ENCODE measurements at places on chromosomes 6 and 20.

GRCh38 chr6:10418862-10419748 lies 4.2 kb upstream of the TFAP2A start:
- DNase-seq: no peak

DNA sequence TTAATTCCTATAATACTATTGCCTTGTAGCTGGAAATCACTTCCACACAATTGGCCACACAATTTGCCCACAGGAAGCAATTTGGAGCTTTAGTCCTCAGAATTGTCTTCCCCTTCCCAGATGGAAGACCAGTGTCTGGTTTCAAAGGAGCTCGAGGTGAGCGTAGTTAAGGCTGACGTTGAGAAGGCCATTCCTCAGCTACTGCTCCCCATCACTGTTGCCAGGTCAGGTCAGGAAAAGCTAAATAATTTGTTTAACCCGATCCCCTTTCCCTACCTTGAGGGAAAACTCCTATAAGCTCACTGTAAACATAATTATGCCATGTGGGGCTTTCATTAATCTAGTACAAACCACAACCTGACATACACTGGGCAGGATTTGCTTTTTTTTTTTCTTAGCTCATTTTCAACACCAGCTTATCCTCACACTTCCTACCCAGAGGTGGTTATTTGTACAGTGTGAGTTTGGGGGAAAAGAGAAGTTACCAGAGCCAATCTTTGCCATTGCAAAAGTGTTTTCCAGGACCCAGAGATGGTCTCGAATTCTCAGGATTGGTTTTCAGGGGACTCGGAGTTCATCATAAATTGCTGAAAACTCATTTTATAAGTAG lies 242.7 kb downstream of the CLIC5 start:
- DNase-seq: no peak

- DNase-seq: no peak
Measured at GRCh38 chr6:31243508-31243907, 28.4 kb downstream of the HLA-C start.

DNA sequence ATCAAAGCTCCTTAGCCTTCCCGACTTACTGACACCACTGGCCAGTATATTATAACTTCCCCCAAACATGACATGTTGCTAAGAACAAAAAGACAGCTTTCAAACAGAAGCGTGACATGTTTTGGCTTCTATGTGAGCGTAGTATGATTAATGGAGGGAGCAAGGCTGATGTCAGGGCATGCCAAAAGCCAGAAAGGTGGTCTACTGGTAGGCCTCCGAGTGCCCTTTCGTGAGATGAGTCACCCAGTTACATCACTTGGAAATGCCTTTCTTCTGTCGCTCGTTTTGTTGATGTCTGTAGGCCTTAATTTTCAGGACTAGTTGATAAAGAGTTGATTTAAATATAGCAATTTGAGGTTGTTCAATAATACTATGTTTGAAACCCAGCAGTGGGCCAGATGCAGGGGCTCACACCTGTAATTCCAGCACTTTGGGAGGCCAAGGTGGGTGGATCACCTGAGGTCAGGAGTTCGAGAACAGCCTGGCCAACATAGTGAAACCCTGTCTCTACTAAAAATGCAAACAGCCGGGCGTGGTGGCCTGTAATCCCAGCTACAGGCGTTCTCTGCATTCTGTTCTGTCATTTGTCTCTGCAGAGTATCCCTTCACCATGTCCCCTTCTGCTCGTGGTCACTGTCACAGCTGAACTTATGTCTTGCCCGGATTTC lies 53.3 kb downstream of the CNKSR3 start:
- no peak for DNase-seq

GRCh38 chr6:6515691-6516607 lies 72.6 kb upstream of the LY86 start:
- DNase-seq: no peak

Measured in ecto neural progenitor cell (in vitro differentiated cells).